ENCODE measurements at places on chromosomes 7 and 10.

- no peak for DNase-seq
Measured at GRCh38 chr7:141559961-141560360, 8.8 kb downstream of the AGK start.

DNA sequence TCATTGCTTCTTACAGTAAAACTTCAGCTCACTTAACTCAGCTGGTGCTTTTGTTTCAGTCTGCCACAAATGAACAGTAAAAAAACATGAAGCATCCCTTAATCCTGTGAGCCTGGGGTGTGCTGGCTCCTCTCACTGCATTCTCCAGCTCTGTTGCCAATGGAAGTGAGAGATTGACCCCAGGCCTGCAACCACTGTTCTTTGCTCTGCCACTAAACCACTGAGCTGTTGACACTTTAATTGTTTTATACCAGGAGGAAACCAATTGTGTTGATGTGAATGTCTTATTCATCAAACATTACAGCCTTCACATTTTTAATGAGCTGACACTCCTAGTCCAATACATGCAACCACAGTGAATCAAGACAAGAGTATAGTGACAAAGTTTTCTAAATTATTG lies 69.4 kb upstream of the FZD1 start:
- no peak for DNase-seq

- no peak for DNase-seq
Measured at GRCh38 chr10:46229144-46229563, 57.6 kb upstream of the ANTXRL start.

GRCh38 chr7:93985101-93985500 lies 19.1 kb downstream of the BET1 start:
- DNase-seq, result no peak

GRCh38 chr10:75738924-75739323 lies 307.5 kb downstream of the LRMDA start:
- DNase-seq, result no peak

GRCh38 chr10:43048301-43049051 lies 28.4 kb upstream of the RET start:
- no peak for DNase-seq

DNA sequence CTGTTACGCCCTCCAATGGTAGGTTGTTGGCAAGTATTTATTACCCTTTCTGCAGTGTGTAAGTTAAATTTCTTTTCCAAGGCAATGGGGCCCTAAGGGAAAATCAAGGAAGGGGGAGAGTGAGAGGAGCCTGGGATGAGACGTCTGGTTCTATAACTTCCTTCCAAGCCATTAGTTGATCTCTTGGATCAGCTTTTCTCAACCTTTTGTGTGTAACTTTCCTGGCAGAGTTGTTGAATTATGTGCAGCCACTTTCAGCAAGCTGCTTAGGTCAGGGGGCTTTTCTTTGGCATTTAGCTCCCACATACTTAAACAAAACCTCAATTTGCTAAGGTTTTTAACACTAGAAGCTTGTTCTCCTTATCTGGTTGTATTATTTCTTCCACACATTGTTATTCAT lies 127.1 kb downstream of the NXPH1 start:
- no peak for DNase-seq

All from NCI-H1048 (cell line).